ENCODE measurements at places on chromosomes 5 and 9.

DNA sequence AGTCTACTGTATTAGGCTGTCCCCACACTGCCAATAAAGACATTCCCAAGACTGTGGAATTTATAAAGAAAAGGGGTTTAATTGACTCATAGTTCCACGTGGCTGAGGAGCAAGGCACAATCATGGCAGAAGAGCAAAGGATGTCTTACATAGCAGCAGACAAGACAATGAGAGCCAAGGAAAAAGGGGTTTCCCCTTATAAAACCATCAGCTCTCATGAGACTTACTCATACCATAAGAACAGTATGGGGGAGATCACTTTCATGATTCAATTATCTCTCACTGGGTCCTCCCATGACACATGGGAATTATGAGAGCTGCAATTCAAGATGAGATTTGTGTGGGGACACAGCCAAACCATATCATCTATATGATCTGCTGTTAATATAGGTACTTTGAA lies 14.8 kb upstream of the FSTL4 start:
- no peak for DNase-seq

DNA sequence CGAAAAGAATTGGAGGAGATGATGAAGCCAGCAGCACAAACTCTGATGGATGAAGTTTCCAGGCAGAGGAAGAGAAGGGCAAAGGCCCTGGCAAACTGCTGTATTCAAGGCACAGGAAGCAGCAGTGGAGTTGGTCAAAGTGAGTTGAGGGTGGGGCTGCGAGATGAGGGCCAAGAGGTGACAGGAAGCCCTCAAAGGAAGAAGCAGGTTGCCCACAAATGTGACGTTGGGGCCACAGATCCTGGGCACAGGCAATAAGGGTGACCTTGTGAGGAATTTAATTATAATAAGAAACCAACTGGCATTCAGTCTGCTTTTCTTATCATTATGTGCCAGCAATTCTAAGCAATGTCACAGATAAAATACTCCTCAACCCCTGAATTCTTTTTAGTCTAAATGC lies 261.8 kb downstream of the CTNND2 start:
- no peak for DNase-seq

- DNase-seq, result no peak
These were observed 120.6 kb downstream of the MED27 start for GRCh38 chr9:131959056-131959455.

DNA sequence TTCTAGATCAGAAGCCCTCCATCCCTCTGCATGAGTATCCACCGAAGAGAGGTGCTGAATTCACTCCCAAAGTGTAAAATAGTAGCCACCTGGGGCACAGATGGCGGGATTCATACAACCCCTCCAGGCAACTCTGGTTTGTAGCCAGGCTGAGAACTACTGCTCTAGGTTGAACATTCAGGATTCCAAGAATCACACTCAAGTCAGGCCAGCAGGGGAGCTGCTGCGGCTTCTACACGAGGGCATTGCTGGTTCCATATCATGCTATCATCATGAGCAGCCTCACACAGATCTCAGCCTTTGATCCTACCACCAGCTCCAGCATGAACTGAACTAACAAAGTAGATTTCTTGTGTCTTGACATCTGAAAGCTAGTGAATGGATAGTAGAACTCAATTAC lies 367.9 kb downstream of the DIRAS2 start:
- no peak for DNase-seq

DNA sequence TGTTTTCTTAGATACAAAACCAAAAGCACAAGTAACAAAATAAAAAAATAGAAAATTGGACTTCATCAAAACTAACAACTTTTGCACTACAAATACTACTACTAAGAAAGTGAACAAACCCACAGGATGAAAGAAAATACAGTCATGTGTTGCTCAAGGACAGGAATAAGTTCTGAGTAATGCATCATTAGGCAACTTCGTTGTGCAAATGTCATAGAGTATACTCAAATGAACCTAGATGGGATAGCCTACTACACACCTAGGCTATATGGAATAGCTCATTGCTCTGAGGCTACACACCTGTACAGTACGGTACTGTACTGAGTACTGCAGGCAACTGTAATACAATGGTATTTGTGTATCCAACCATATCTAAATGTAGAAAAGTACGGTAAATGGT lies 88.3 kb downstream of the RAPGEF1 start:
- no peak for DNase-seq

GRCh38 chr5:52801329-52801728 lies 13.6 kb downstream of the ITGA1 start:
- DNase-seq, result no peak

DNA sequence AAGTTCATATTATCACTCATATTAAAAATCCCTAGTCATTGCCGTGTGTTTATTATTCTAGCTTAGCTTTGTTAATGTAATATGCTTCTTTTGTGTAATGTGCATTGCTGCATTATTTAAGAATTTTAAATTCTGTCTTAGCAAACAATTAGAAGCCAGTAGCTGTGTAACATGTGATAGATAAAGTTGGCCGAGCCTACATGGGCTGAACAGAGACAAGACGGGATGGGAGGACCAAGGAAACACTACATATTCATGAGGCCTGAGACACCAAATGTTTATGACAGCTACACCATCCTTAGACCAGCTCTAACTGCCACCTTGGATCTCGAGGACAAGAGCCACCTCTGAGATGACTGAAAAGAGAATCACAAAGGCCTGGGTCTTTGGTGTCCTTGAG lies 51.0 kb upstream of the COL15A1 start:
- no peak for DNase-seq

GRCh38 chr9:113634596-113635515 lies 171.3 kb downstream of the RGS3 start:
- DNase-seq, result no peak

Measured in T-helper 1 cell (primary cell).